Caudate nucleus (tissue), 63 donors: ENCODE measurements at places on chromosomes 1 and 21.

GRCh38 chr1:104156738-104157137, 407.0 kb downstream of the AMY1C start:
- no peak for DNase-seq

- DNase-seq, result no peak
Measured at GRCh38 chr1:61979729-61980128, 214.9 kb upstream of the L1TD1 start.

GRCh38 chr1:8027748-8028570, 1.9 kb upstream of the ERRFI1 start:
- no peak for DNase-seq

DNA sequence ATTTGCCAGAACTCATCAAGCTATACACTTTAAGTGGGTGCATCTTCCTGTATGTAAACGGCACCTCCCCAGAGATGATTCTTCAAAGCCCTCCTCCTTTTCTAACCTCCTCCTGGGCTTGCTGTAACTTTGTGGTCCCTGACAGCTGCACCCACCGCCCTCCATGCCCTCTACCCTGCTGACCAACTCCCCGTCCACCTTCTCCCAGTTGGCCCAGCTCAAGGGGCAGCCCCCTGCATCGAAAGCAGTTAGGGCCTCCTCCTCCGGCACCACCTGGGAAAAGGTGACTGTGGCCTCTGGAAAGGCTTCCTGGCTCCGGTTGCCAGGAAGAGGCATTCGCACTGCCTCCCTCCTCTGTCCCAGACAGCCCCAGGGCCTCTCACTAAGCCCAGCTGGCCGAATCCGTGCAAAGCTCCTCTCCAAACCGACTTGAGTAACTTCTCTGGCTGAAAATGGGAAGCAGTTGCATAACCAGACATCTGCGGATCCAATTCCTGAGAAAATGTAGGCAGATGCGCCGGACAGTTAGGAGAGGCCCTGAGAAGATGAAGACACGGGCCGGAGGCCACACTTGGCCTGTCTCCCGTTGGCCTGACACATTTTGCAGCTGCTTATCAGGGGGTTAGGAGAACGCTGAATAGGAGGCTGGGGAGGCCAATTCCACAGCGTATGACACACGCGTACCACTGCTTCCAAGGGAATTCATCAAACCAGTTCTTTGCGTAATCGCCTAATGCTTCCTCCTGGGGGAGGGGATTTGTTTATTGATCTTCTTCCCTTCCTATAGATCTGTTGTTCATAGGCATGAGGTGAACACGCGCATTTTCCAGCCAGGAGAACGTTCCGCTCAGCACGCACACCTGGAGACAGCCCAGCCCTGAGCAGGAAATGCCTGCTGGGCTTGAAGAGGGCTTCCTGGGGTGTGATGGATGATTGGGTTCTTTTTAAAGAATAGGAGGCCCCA, 48.7 kb upstream of the COL6A2 start:
- no peak for DNase-seq

DNA sequence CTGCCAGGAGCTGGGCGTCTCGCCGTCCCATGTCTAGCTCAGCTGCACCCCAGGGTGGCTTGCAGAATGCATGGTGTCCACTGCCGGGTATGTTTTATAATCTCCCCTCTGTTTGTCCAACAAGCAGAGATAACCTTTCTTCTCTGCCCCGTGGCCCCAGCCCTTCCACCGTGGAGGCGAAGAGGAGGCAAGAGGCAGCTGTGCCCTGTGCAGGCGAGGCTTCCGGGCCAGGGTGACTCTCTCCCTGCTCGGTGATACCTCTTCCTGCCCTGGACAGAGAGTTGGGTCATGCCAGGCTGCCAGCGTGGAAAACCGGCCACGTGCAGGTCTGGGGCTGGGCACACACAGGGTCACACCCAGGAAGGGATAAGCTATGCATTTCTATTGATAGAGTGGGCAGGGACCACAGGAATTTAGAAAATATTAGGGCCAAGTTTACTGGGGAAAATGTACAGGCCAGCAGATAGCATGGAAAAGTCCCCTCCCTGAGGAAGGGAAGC, at the start of gene TFF2:
Gene TFF2, minus strand, starts transcription at position 68 of the 500 bp plus-strand sequence. Its CDS starts 37 bp downstream, at position 31.
- DNase-seq, result no peak

- no peak for DNase-seq
Measured at GRCh38 chr1:3924186-3924824, 24.2 kb upstream of the C1orf174 start.

- DNase-seq, result no peak
Measured at GRCh38 chr1:202578001-202578504, 132.2 kb downstream of the SYT2 start.

- DNase-seq, result no peak
Measured at GRCh38 chr1:116019653-116020253, 43.4 kb downstream of the SLC22A15 start.

DNA sequence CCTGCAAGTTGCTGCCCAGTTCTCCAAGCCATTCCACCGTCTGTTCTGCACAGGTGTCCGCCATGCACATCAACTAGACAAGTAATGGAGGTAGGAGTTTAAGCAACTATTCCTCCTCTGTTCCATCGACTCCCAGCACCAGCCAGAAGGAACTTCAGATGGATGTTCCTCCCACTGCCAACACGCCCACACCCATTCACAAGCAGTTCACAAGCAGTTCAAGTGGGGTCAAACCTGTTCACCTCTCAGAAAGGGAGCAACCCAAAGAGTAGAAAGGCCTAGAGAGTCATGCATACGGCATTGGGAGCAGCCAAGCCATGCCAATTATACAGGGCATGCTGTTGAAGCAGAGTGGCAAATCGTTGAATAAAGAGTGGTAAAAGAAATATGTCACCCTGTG, 4.3 kb upstream of the TDRD5 start:
- DNase-seq, result no peak

GRCh38 chr21:41746744-41747006, 20.2 kb downstream of the RIPK4 start:
- DNase-seq, result no peak

DNA sequence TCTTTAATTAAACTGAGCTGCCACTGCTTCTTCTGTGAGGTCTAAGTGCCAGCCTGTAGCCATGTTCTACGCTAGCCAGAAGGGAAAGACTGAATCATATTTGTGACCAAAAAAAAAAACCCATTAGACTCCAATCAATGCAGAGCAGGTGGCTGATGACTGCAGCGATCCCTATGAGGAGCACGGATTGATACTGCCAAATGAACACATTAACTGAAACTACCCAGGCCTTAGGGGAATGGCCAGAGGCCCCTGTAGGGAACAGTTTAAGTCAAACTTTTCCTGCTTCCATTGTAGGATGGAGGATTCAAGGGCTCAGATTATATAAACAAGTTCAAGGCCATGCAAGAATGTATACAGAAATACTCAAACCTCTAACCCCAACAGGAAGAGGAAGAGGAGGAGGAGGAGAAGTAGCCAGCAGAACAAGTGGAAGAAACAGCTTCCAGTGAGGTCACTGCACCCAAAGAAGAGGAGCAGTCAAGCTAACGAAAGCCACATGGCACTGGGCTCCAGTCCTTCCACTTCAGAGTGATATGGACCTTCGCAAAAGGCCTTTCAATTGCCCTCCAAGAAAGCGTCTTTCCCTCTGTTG, 328.3 kb downstream of the SMYD3 start:
- DNase-seq, result no peak

- DNase-seq, result no peak
Measured at GRCh38 chr1:202656057-202656456, 54.2 kb downstream of the SYT2 start.

GRCh38 chr1:37944086-37944763, 2.6 kb downstream of the INPP5B start:
- no peak for DNase-seq

DNA sequence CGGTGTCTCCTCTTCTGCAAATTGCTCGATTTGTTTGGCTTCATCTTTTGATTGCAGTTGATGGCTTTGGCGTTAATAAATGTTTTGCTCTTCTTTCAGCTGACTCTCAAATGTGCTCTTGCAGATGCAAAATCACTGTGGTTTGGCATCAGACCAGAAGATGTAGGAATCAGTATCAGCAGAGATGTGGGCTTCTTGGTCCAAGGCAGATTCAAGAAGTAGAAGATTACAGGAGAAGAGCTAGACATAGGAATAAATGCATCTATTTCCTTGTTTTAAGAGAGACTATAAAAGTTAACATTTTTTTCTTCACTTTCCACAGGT, 59.8 kb upstream of the BACH1 start:
- DNase-seq, result no peak

DNA sequence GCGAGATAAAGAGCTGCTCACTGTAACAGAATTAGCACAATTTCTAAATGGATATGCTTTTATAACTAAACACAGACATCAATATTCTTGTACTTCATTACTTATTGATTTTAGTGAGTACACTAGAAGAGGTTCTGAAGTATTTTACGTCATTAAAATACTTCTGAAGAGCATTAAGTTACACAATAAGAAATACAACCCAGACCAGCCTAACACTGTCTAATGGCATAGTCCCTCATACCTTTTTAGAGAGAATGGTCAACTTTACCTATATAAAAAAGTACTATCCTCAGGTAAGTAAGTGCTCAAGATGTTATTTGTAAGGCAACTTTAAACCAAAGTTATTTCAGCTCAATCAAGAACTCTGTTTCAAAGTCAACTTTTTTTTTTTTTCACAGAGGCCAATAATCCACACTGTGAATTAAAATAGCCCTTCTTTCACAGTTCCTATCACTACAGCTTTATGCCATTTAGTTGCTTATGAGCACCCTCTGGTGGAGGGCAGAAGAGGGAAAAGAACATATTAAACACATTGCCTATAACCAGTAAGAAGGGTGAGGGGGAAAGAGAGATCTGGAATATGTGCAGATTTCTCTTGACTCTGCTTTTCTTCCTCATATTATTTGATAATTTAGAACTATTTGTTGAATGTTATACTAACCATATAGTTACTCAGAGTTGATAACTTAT, 182.1 kb upstream of the DMRTA2 start:
- DNase-seq, result no peak

DNA sequence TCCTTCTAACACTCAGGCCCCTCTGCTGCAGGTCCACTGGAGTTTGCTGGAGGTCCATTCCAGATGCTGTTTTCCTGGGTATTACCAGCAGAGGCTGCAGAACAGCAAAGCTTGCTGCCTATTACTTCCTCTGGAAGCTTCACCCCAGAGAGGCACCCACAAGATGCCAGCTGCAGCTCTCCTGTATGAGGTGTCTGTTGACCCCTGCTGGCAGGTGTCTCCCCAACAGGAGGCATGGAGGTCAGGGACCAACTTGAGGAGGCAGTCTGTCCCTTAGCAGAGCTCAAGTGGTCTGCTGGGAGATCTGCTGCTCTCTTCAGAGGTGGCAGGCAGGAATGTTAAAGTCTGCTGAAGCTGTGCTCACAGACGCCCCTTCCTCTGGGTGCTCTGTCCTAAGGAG, 204.8 kb downstream of the FCRL5 start:
- no peak for DNase-seq

DNA sequence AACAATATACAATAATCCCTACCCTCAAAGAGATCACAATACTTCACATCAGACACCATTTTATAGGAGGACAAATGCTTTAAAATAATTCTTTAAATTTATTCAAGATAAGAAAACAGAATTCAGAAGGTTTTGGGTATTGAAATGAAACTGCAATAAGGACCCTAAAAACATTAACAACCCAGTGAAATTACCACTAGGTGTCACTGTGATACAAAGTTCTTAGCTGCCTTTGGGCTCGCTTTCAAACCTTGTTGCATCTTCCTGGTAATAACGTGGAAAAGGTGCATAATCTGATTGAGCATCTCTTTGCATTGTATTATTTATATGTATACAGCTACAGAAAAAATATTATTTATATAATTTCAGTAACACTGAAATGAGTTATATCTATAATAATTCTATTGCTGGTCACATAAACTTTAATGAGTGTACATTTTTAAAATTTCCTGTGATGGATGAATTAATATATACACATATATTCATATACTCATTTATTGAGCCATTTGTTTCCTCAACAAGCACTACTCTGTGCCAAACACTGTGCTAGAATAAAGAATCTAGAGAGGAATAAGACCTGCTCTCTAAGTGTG, 185.2 kb downstream of the FAF1 start:
- DNase-seq, result no peak

GRCh38 chr21:17763288-17764037, 55.7 kb downstream of the C21orf91 start:
- DNase-seq, result no peak

GRCh38 chr1:41122851-41123518, 101.5 kb upstream of the SLFNL1 start:
- DNase-seq, result no peak

GRCh38 chr1:61152066-61152465, 69.7 kb downstream of the NFIA start:
- no peak for DNase-seq

DNA sequence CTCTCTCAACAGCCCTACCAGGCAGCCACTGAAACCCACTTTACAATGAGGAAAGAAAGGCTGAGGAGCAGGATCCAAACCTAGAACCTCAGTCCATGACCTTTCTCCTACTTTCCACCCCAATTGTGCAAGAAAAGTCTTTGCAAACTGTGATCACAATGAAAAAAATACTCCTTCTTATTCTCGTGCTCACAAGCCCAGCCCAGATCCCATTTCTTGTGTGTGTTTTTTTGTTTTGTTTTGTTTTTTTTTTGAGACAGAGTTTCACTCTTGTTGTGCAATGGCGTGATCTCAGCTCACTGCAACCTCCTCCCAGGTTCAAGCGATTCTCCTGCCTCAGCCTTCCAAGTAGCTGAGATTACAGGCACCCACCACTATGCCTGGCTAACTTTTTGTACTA, 97.7 kb downstream of the CRYAA start:
- DNase-seq, result no peak

GRCh38 chr1:95084317-95085176, 11.8 kb upstream of the ALG14 start:
- DNase-seq, result no peak

- no peak for DNase-seq
Measured at GRCh38 chr1:171954361-171954760, 113.1 kb downstream of the DNM3 start.

DNA sequence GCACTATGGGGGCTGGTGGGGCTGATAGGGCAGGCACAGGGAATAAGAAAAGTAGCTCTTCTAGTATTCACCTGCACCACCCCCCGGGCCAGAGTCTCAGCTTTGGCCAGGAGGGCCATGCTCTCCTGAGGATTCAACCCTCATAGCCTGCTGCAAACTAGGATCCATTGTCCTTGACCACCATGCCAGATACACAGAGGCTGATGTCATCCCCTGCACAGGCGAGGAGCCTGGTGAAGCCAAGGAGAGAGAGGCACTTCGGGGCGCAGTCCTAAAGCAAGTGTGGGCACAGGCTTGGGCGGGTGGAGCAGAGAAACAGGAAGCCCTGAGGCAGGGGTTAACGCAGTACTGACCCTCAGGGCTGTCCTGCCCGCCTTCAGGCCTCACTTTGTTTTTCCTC, 29.5 kb downstream of the TMEM53 start:
- DNase-seq, result no peak

DNA sequence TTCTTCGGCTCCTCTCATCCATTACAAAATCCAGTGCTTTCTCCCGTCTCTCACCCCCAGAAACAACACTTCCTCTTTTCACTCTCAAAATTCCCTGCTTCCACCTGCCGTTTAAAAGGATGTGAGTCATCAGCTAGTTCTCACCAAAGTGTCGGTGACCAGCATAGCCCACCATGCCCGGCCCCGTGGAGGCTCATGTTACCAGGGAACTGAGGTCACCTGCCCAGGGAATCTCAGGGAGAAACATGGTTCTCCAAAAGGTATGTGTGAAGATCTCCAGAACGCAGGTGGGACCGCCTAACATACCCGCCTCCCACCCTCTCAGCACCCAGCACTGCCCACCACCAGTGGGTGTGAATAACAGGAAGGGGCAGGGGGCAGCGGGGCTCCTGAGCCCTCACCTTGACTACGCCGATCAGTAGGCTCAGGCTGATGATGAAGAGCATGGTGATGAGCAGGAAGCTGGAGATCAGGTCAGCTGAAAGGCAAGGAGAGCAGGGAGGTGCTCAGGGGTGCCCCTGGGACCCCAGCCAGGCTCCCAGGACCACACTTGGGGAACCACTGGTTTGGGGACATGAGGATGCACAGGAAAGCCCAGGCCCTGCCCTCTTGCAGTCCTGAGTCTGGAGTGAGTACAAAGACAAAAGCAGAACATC, 16.2 kb downstream of the LAPTM5 start:
- DNase-seq, result no peak
